Caki2 (cell line): ENCODE measurements at places on chromosomes 12 and 14. TPM values are rescaled to one million over a fixed set of nuclear protein-coding genes. Genes with fewer than 3 reads are reported as not detected.

CHGA gene
- 93.0 and 123 TPM in 2 replicates for total RNA-seq

FAM90A1 gene
- total RNA-seq: 1.5 TPM in 1 of 2 replicates, not detected in the other

MUCL1 gene
- total RNA-seq: not detected in 2 replicates

LDHB gene
- total RNA-seq: 1,623 and 1,824 TPM in 2 replicates

IL31 gene
- total RNA-seq: not detected in 2 replicates

SDSL gene
- 32.2 and 48.2 TPM in 2 replicates for total RNA-seq

GARIN6 gene
- not detected in 2 replicates for total RNA-seq
